ENCODE measurements at places on chromosomes 12 and 14.
A peak's percentile ranks its signal among the peaks of the same experiment; 100 is the strongest.

DNA sequence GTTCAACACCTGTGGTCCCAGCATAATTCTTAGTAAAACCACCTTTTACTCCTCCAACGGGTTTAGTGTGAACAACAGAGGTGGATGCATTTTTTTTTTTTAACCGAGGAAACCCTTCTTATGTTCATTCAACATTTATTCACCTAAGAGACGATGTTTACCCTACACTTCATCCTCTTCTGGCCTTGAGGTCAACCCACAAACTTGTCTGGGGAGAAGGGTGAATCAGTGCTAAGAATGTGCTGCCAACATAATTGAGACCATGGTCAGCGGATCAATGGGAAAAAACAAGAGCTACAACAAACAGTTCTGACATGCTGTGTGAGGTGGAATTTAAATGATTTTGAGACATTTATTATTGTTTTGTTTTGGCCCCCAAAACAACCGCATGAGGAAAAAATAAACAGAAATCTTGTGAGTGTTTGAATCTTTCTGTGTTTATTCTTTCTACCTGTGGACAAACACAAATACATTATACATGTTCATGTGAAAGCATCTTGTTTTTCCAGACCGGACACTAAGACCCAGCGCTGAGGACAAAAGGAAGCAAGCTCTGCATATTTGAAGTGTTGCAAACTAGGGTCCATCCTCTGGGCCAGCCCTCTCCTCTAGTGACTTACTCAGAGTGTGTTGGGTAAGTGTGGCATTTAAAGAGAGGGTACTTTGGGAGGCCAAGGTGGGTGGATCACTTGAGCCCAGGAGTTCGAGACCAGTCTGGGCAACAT, 5.1 kb upstream of the USP30 start:
- no peak for DNase-seq

GRCh38 chr14:35878272-35879150, 52.4 kb downstream of the BRMS1L start:
- DNase-seq, result peak; percentile 75

DNA sequence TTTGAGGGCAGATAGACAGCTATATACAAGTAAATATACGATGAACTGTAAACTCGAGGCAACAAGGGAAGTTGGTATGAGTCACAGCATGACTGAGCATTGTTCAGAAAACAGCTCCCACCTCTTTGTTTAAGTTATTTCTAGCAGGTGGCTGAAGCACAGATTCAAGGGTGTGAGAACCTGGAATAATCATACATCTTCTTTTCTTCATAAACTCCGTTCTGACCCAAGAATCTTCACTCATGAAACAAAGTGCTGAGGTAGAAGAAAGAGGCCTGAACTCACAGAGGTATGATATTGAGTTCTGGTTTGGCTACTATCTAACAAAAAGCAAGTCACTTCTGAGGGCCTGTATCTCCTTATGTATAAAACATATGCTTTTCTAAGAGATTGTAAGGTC, 364.1 kb upstream of the KITLG start:
- DNase-seq, result no peak

DNA sequence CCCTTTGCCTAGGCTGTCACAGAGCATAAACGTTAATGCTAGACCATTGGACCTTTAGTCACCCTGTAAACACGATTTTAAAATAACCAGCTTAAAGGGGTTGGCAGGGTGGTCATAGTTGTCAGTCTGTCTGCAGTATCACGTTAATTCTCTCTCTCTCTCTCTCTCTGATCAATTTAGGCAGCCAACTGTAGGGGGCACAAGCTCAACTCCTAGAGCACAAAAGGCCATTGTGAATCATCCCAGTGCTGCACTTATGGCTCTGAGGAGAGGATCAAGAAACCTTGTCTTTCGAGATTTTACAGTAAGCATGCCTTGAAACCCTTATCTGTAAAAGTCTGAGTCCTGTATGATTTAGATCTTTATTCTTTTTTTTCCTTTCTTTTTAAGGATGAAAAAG, 97.1 kb downstream of the SCAF11 start:
- DNase-seq, result peak; percentile 59

- no peak for DNase-seq
Observed at GRCh38 chr14:75431827-75432226, 4.0 kb downstream of the JDP2 start.

- DNase-seq, result no peak
Observed at GRCh38 chr14:25803386-25804018, 753.6 kb upstream of the STXBP6 start.

DNA sequence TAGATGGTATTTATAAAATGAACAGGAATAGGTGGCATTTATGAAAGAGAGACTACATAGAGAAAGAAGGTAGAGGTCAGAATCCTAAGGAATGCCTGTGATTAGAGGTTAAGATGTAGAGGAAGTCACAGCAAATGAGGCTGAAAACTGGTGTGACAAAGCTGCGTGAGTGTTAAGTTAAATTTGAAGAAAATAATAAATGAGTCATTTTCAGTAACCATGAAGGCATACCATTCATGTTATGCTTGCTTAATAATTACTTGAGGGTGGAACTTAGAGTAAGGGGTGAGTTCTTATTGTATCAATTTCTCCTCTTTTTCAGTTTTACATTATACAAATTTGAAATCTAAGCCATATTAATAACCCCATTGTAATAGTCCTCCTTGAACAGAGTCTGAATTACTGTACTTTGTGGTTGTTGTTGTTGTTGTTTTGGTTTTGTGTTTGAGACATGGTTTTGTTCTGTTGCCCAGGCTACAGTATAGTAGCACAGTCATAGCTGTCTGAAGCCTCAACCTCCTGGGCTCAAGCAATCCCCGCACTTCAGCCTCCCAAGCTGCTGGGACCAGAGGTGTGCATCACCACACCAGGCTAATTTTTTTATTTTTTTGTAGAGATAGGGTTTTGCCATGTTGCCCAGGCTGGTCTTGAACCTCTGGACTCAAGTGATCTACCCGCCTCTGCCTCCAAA, 761.5 kb downstream of the GALC start:
- DNase-seq, result no peak

GRCh38 chr12:1595690-1596347, 1.4 kb upstream of the FBXL14 start:
- no peak for DNase-seq

- DNase-seq, result peak; percentile 50
Observed at GRCh38 chr14:52299692-52300278, 14.3 kb upstream of the PTGER2 start.

GRCh38 chr12:19959353-19959752, 409.0 kb upstream of the PDE3A start:
- no peak for DNase-seq

DNA sequence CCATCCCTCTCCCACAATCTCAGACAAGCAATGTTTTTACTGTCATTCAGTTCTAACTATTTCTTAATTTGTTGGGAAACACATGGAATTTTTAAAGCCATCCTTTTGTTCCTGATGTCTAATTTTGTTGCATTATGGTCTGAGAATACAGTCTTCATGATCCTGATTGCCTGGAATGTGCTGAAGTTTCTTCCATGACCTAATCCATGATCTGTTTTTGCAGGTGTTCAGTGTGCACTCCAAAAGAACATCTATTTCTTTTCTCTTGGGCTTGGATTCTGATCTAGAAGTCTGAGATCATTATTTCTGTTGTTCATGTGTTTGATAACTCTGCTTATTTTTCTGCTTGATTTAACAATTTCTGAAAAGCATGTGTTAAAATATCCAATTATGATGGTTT, 43.2 kb upstream of the PHC1 start:
- no peak for DNase-seq

GRCh38 chr12:99267038-99267437, 380.5 kb upstream of the GARIN6 start:
- no peak for DNase-seq

GRCh38 chr12:95996034-95996658, at the start of gene HAL:
Gene HAL (minus strand): TSS chr12:95996344. CDS start chr12:95995910, 434 bp downstream.
- no peak for DNase-seq

DNA sequence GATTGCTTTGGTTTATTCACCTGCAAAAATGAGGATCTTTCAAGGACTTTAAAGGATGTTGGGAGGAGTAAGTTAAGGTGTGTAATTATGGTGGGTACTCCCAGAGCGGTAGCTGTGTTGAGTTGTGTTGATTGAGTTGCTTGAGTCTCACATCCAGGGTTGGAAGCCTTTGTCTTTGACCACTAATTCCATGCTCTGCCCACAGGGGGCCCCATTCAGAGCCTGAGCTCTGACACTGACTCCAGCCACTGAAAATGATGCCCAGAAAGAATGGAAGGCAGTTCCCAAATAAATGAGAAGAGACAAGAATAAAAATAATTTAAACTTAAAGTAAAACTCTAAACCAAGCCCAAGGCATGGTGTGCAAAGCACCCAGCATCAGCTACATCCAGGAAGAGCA, 237.4 kb upstream of the PWP1 start:
- DNase-seq, result no peak

- no peak for DNase-seq
Observed at GRCh38 chr14:45242706-45243105, 10.3 kb downstream of the MIS18BP1 start.

GRCh38 chr12:114789276-114789675, 105.3 kb upstream of the TBX3 start:
- no peak for DNase-seq

- peak; percentile 60 for DNase-seq
Observed at GRCh38 chr12:8609061-8609570, 3.5 kb downstream of the AICDA start.

DNA sequence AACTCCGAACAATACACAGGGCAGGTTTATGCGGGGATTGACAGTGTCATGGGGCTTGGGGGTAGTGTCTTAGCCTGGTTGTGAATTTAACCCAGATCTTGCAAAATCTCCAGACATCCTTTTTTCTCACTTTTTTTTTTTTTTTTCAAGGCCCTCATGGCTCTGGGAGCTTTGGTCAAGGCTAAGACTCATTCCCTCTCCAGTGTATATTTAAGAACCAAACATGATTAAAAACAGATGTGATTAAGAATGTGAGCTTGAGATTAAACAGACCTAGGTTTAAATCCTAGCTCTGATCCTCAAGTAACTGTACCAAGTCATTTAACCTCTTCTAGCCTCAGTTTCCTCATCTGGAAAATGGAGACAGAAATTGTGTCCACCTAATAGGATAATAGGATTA, 151.7 kb upstream of the FUT8 start:
- DNase-seq, result no peak

- DNase-seq, result no peak
Observed at GRCh38 chr14:95662376-95663186, 23.6 kb upstream of the TCL1B start.

- peak; percentile 87 for DNase-seq
Observed at GRCh38 chr14:22386924-22387775, 201.9 kb downstream of the DAD1 start.

GRCh38 chr12:104627990-104628830, 171.5 kb downstream of the CHST11 start:
- no peak for DNase-seq

- peak; percentile 49 for DNase-seq
Observed at GRCh38 chr12:130335517-130336392, 1.9 kb upstream of the PIWIL1 start.

DNA sequence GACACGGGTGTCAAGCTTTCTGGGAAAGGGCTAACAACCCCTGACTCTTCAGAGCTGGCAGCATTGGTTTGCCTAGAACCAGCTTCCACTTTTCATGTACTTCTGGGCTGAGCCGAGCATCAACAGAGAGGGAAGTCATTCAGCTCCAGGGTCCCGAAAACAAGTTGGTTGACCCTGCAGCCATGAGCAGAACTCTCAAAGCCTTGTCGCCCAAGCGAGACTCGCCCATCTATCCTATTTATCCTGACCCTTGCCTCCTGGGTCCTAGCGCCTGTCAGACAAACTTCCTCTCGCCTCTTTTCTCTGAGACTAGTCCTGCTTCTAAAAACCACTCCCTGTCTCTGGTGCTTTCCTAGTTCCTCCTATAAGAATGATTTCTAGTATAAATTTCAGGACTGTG, 47.9 kb downstream of the ASCL4 start:
- no peak for DNase-seq

GRCh38 chr14:36604757-36605505, 22.5 kb upstream of the NKX2-8 start:
- DNase-seq, result peak; percentile 87
